ENCODE measurements at places on chromosomes 7 and 10.

DNA sequence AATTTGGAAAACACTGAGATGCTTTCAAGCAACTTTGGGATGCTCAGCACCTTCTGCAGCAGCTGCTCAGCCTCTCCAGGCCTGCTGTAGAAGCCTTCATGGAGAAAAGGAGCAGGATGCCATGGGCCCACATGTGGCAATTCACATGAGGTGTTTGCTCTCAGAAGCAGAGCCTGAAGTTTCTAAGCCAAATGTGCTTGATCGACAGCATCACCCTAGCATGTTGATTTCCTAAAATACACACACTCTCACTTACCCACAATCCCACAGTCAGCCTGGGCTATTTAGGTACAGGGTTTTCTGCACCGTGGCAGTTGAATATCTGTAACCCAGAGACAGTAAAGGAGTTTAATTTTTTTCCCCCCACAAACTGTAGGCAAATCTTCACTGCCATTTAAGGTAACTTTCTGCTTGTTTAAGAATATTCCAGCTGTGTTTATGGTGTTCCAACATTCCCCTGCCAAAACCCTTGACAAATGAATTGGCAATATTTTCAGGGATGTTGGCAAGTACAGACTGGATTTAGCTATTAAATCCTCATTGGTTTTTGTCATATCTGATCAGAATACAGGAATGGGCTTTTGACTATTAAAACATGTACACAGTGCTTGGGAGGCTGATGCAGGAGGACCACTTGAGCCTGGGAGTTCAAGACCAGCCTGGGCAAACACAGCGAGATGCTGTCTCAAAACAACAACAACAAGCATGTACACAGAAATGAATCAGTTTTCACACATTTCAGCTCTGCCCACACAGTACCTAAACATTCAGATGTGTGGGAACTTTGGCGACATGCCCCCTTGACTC is 244.2 kb downstream of the CELF2 start:
- DNase-seq: no peak

- DNase-seq: no peak
Measured at GRCh38 chr10:49571388-49571787, 32.5 kb upstream of the ERCC6 start.

- no peak for DNase-seq
Measured at GRCh38 chr10:108598831-108599230, 1324.5 kb downstream of the XPNPEP1 start.

GRCh38 chr10:59434463-59435321 is 72.3 kb upstream of the FAM13C start:
- no peak for DNase-seq

All from renal pelvis (tissue), 12 donors.